WTC11 (cell line): ENCODE measurements at places on chromosomes 2 and 18. TPM values are rescaled to one million over a fixed set of nuclear protein-coding genes. Genes with fewer than 3 reads are reported as not detected.

DNA sequence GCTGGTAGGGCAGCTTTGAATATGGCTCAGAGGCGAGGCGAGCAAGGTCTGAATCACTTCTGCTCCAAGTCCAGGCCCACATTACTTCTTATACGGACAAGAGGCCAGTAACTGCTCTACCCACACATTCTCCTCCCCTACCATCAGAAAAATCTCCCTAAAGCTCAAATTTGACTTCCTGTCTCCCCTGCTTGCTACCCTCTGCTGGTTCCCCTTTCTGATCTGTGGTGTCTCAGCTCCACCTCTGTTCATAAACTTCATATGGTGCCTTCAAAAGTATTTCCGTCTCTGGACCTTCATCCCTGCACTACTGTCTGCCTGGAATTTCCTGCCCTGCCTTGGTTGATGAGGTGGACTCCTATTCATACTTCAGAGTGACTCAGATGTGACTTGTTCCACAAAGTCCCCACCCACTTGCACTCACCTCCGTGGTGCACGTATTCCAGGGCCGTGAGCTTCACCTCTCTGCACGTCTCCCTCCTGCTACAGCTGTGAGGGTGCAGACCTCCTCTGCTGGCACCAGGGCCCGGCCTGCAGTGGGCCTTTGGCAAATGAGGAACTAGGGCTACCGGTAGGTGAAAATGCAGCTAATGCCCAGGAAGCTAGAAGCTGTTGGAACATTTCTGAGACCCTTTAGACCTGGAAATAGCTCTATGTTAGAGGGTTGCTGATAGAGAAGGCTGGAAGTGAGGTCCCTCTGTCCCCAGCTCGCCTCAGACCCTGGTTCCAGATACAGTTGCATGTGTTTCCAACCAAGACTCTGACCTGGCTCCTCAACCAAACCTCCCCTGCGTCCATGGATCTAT lies 24.6 kb upstream of the KCMF1 start:
- H3K36me3 ChIP-seq: no peaks in the 10 kb centered on the region
- H3K27me3 ChIP-seq: no peaks in the 10 kb centered on the region; the same call in none of the 2 replicates
- H3K27ac ChIP-seq: no peak overlapping the region
- H3K4me3 ChIP-seq: no peak overlapping the region; the same call in 1 of the 2 replicates
- H3K4me1 ChIP-seq: peaks cover 12% of the 10 kb centered on the region

GRCh38 chr2:47631792-47632398 lies 151.1 kb upstream of the MSH6 start:
- H3K27ac ChIP-seq: no peak overlapping the region
- H3K4me1 ChIP-seq: peaks cover 33% of the 10 kb centered on the region

DNA sequence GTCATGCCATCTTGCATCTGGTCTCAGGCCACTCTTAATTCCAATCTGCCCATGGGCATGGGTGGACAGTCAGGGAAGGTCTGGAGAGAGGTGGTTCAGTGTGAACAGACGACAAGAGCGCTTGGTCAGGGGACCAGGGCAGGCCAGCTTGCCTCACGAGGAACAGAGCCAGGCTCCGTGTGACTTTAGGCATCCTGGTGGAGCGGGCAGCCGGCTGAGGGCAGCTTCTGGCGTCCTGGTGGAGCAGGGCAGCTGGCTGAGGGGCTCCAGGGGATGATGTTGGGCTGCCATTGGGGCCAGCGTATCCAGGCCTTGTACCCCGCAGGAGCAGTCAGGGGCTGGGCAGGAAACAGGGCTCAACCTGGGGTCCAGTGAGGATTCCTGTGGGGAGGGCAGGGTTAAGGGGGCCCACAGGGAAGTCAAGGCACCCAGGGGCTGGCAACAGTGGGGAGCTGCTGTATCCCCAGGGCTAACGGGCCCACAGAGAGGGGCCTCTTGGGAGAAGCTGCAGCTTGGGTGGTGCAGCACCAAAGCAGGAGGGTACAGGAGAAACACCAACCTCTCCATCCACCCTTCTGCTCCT lies 197.9 kb upstream of the TWIST2 start:
- no peak overlapping the region for H3K27ac ChIP-seq
- no peaks in the 10 kb centered on the region for H3K4me1 ChIP-seq
- H3K36me3 ChIP-seq: 0 out of 2 replicates have a peak, but pooled peaks cover 2% of the 10 kb centered on the region

GRCh38 chr2:239523147-239523953 lies 122.5 kb upstream of the HDAC4 start:
- no peaks in the 10 kb centered on the region for H3K36me3 ChIP-seq
- H3K4me1 ChIP-seq: peaks cover 6% of the 10 kb centered on the region; the same call in 1 of the 2 replicates
- DNase-seq: no peak
- H3K27ac ChIP-seq: no peak overlapping the region

DNA sequence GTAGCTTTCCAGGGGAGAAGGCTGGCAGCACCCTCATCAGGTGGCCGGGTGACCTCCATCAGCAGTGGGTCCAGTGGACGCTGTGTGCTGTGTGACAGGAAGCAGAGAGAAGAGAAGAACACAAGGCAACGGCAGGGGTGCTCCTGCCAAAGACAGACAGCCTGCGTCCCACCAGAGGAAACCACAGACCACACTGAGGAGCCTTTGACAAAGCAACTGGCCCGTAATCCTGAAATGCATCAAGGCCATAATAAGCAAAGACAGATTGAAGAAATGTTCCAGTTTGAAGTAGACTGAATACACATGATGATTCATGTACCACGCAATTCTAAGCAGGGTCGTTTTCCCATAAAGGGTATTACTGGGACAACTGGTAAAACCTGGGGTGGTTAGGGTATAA lies 172.4 kb downstream of the FBXO15 start:
- no peaks in the 10 kb centered on the region for H3K4me1 ChIP-seq
- no peaks in the 10 kb centered on the region for H3K36me3 ChIP-seq
- DNase-seq: no peak
- H3K27ac ChIP-seq: no peak overlapping the region

GRCh38 chr2:219596954-219597551 lies 604 bp upstream of the STK11IP start:
- no peaks in the 10 kb centered on the region for H3K27me3 ChIP-seq
- no peak for DNase-seq
- H3K36me3 ChIP-seq: peaks cover 2% of the 10 kb centered on the region; the same call in 1 of the 2 replicates
- peak overlapping the region; percentile 99 for H3K27ac ChIP-seq
- H3K4me3 ChIP-seq: peak overlapping the region; percentile 97

- H3K27me3 ChIP-seq: no peaks in the 10 kb centered on the region
- peaks cover 10% of the 10 kb centered on the region for H3K36me3 ChIP-seq
- H3K4me1 ChIP-seq: peaks cover 23% of the 10 kb centered on the region
- no peak overlapping the region for H3K27ac ChIP-seq
- no peak for DNase-seq
Observed at GRCh38 chr18:23398401-23398800, 54.7 kb upstream of the RIOK3 start.

GRCh38 chr2:40358783-40359182 lies 93.1 kb downstream of the SLC8A1 start:
- H3K27me3 ChIP-seq: no peaks in the 10 kb centered on the region
- H3K27ac ChIP-seq: peak overlapping the region; percentile 13; the same call in 1 of the 2 replicates
- H3K4me3 ChIP-seq: no peak overlapping the region
- DNase-seq: no peak
- peaks cover 5% of the 10 kb centered on the region for H3K4me1 ChIP-seq
- H3K36me3 ChIP-seq: no peaks in the 10 kb centered on the region

GRCh38 chr2:177265824-177266817 lies 1.6 kb upstream of the NFE2L2 start:
- H3K36me3 ChIP-seq: no peaks in the 10 kb centered on the region
- peaks cover 37% of the 10 kb centered on the region for H3K4me1 ChIP-seq

DNA sequence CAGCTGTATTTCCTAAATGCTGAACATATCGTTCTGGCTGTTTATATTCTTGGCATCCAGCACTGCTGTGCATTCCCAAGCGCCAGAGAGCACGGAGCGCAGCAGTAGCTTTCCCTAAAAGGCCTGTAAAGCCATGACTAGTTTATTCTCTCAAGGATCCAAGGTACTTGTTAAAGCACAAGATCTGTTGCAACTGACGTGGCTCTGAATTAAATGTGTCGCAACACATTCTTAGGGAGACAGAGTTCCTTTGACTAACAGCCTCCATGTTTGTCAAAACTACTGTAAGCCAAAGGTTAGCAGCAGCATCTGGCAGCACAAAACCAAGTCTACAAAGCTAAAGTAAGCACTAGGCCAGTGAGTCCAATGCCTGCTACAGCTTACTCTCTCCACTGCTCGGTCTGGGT lies 188.6 kb upstream of the FN1 start:
- no peaks in the 10 kb centered on the region for H3K36me3 ChIP-seq
- H3K27ac ChIP-seq: no peak overlapping the region
- no peak for DNase-seq
- no peaks in the 10 kb centered on the region for H3K27me3 ChIP-seq

Gene LIMS2
- total RNA-seq: 1.9 to 2.5 TPM (median 2.4 TPM) in 3 replicates

DNA sequence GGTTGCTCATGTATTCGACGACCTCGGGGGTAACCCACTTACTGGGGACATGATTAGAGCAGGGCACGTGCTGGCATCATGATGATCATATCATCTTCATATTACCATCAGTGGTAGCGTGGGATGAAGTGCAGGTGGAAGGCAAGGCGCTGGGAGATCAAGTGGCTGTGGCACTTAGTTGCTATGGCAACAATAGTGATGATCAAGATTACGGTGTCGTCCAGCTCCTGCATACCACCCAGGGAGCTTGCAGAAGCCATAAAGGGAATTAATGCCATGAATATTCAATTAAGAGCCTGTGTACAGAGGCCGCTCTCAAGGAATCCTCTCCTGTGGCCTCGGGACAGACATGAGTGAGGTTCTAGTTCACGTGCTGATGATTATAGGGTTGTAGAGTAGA lies 237.2 kb upstream of the COPS8 start:
- DNase-seq: no peak
- peaks cover 53% of the 10 kb centered on the region for H3K4me1 ChIP-seq
- H3K27me3 ChIP-seq: peaks cover 43% of the 10 kb centered on the region
- no peak overlapping the region; the same call in 1 of the 2 replicates for H3K27ac ChIP-seq
- peak overlapping the region; percentile 5; the same call in 1 of the 2 replicates for H3K4me3 ChIP-seq

DNA sequence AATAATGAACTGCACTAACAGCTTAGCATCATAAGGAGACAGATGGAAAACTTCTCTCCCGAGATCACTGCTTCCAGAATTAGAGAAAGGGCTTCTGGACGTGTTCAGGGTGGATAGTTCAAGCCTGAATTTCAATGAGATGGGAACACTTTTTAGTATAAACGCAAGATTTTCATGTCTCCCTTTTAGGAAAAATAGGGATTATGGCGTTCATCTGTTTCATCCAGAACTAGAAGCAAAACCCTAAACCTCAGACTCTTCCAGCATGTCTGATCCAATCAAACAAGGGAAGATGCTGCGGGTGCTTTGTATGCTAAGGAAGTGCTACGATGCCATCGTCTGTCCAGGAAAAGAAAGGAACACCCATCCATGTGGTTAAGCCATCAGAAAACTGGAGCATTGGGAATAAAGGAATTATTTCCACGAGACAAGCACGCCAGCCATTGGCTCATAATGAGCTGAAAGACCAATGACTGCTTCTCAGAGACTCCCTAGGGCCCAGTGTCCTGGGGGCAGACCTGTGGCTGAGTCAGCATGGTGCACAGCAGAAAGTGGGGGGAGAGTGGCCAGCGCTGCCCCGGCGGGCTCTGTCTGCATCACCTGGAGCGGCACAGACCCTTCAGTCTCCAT lies 65.9 kb upstream of the AFF3 start:
- no peaks in the 10 kb centered on the region for H3K27me3 ChIP-seq
- no peak for DNase-seq
- no peak overlapping the region for H3K4me3 ChIP-seq
- H3K36me3 ChIP-seq: no peaks in the 10 kb centered on the region
- H3K4me1 ChIP-seq: no peaks in the 10 kb centered on the region

- peaks cover 16% of the 10 kb centered on the region for H3K4me1 ChIP-seq
Observed at GRCh38 chr2:86631846-86632485, 8.3 kb upstream of the RNF103 start.

- H3K4me3 ChIP-seq: peak within 1 kb of the TSS; percentile 88
- peaks cover 53% of the 10 kb centered on the region for H3K27me3 ChIP-seq
- H3K36me3 ChIP-seq: no peaks in the 10 kb centered on the region
- peak; percentile 92 for DNase-seq
- peaks cover 30% of the 10 kb centered on the region for H3K4me1 ChIP-seq
Observed at GRCh38 chr18:57803103-57803969, at the start of gene ATP8B1. TSS of gene ATP8B1 (minus strand) at chr18:57803315. CDS start at chr18:57731807, 71,508 bp downstream.

DNA sequence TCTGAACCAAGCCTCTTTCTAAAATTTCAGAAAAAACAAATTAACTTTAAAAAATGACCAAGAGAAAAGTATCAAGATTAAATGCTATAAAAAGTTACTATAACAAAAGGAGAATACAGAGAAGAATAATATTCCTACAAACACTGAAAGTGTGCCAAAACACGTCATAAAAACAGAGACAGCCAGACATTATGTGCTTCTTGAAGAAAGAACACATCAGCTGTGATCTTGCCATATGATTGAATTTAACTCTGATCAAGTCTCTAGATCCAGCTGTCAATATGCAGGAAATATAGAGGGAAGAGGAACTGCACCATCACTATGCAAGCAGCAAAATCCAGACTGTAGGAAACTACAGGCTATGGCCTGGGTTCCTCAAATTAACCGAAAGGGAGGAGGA lies 33.7 kb upstream of the COL5A2 start:
- H3K4me3 ChIP-seq: no peak overlapping the region
- peaks cover 75% of the 10 kb centered on the region for H3K4me1 ChIP-seq
- no peak for DNase-seq
- H3K36me3 ChIP-seq: no peaks in the 10 kb centered on the region
- H3K27ac ChIP-seq: no peak overlapping the region; the same call in 1 of the 2 replicates
